Mammary epithelial cell (primary cell): ENCODE measurements at places on chromosomes 6 and 20. TPM values are rescaled to one million over a fixed set of nuclear protein-coding genes. Genes with fewer than 3 reads are reported as not detected.

The KCNK5 gene
- total RNA-seq, result 1.3 TPM

DNA sequence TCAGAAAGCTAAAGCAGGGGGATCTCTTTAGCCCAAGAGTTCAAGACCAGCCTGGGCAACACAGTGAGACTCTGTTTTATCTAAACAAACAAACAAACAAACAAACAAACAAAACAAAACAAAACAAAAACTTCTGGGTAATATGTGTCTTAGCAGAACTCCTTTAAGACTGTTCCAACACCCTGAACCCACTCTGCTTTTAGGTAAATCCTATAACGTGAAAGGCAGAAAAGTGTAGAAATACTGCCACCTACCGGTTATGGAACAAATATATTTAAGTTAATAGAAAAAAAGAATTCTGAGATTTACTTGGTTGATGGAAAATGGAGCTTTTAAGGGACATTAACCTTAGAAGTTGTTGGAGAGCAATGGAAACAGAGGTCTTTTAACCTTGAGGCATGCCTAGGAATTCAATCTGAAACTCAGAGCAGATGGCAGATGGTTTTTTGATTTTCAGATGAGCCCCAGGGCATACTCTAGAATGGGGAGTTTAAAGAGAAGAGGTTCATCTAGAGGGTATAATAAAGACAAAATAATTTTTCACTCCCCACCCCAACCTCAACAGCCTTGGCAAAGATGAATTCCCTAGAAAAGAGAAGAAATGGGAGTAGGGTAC, 38.5 kb downstream of the SOD2 start:
- DNase-seq, result peak; percentile 24

DNA sequence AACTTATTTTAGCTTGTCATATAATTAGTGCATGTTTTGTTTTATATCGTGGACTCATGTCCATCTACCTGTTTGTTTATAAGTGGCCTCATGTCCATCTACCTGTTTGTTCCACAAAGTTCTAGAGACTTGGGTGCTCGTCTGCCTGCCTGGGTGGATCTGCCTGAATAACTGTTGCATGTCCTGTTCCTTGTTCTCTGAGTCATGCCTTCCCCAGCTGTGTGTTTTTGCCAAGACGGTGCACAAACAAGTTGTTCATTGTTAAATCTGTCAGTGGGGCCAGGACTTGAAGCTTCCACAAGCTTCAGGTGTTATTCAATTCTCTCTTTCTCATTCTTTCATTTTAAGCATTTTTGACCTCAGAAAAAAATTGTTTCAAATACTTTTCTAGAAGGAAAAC, 358.0 kb upstream of the CITED2 start:
- DNase-seq, result peak; percentile 84

- DNase-seq, result no peak
These were observed 157.6 kb upstream of the INSM1 start for GRCh38 chr20:20210327-20210726.

- DNase-seq, result no peak
These were observed 781.0 kb downstream of the EYS start for GRCh38 chr6:64926051-64926450.

The STX11 gene
- 0.16 and 0.71 TPM in 2 replicates for total RNA-seq

DNA sequence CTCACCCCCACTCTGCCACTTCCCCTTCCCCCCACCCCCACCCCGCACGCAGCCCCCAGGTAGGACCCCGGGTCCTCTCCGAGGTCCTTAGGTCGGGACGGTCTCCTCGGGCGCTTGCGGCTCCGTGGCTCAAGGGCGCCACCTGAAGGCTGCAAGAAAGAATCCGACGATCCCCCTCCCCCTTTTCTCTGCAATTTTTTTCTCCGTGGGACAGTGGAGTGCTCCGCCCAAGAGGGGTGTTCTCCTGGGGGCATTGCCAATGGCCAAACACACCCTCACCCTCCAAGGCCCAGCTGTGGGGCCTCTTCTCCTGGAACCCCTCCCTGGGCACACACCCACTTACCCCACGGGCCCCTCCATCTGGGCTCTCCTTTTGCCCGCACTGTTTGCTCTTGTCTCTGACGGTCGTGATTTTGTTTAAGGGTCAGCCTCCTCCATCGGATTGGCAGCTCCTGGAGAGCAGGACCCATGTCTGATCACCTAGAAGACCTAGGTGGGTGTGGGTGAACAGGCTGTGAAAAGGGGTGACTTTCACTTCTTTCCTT, 1.1 kb upstream of the TMEM74B start:
- peak; percentile 16 for DNase-seq

The C20orf144 gene
- total RNA-seq, result 0.16 TPM in 1 of 2 replicates, not detected in the other

GRCh38 chr20:40961686-40962640, 66.7 kb upstream of the TOP1 start:
- DNase-seq, result peak; percentile 87

The BEND3 gene
- total RNA-seq, result 8.2 TPM

DNA sequence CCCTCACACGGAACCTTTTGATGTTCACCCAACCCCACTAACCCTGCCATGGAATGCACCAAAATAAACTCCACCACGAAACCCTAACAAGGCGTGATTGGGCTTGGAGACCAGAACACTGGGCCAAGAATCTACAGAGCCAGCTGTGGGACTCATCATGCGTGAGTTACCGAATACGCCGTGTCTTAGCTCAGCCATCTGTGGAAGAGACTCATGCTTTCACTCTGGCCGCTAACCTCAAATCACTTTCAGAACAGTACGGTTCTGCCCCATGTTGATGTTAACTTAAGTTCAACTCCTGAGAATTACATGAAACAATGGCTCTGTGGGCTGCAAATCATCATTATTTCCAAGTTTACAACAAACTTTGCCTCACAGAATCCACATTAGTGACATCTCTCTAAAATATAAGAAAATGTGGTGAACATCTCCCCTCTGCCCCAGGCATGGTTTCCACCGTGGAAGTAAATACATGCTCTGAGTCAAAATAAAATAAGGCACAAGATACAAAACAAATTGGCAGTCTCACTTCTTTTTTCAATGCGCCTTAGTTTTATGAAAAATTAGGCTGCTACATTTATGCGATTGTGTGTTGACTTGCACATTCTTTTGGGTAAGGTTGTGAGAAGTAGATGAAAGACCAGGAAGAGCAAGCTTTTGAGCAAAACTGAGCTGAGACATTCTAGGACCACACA, 308.9 kb upstream of the EXOC2 start:
- no peak for DNase-seq

DNA sequence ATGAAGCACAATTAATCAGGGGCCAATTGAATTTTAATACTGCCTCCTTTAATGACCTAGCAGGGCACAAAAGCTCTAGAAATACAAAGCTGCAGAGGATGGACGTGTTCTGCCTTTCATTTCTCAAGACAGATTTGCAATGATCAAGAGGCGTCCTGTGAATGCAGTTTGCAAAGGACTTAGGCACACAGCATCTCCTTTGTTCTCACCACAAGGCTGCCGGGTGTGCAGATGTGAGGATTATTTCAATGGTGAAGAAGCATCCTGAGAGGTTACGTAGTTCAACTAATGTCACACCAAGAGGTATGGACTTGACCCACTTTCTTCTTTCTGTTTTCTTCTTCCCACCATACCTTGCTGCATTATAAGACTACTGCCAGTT, 42.9 kb upstream of the SPTLC3 start:
- DNase-seq, result no peak

The FAM217A gene
- not detected in 2 replicates for total RNA-seq

- no peak for DNase-seq
These were observed 12.2 kb downstream of the BTN3A1 start for GRCh38 chr6:26414281-26414680.

DNA sequence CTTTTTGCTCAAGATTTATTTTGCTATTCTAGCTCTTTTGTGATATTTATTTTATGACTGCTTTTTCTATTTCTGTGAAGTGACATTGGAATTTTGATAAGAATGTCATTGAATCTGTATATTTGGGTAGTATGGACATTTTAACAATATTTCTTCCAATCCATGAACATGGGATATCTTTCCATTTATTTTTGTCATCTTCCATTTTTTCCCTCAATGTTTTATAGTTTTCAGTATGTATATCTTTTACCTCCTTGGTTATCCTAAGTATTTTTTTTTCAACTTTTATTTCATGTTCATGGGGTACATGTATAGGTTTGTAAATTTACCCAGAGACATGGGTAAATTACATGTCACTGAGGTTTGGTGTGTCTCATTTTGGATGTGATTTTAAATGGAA, 74.1 kb upstream of the PREP start:
- DNase-seq, result no peak

DNA sequence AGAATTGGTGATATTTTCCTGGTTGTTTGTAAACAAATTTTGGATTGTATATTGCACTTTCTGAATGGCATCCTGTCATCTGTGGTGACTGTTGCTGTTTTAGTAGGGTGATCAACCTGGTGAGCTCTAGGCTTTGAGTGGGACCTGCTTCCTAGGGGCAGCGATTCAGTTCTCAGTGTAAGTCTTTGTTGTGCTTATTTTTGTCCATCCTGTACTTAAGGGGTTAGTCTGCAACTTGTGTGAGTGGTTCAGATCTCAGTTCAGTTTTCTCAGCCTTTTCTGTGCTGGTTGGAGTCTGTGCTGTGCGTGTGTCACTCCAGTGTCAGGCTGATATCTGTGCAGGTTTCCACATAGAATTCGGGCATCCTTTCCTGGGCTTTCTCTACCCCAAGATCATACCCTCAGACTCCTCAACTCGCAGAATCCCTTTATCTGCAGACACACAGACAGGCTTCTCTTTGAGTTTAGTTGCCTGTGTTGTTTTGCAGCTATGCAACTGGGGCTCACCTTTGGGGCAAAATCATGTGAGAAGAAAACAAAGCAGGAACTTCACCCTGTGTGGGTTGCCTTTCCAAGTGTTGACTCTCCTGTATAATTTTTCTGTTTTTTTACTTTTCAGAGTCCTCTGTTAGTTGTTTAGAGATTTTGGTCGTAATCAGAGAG, 177.7 kb downstream of the FARS2 start:
- DNase-seq, result no peak

The IL17F gene
- not detected in 2 replicates for total RNA-seq

The C6orf132 gene
- 37.0 and 42.4 TPM in 2 replicates for total RNA-seq

DNA sequence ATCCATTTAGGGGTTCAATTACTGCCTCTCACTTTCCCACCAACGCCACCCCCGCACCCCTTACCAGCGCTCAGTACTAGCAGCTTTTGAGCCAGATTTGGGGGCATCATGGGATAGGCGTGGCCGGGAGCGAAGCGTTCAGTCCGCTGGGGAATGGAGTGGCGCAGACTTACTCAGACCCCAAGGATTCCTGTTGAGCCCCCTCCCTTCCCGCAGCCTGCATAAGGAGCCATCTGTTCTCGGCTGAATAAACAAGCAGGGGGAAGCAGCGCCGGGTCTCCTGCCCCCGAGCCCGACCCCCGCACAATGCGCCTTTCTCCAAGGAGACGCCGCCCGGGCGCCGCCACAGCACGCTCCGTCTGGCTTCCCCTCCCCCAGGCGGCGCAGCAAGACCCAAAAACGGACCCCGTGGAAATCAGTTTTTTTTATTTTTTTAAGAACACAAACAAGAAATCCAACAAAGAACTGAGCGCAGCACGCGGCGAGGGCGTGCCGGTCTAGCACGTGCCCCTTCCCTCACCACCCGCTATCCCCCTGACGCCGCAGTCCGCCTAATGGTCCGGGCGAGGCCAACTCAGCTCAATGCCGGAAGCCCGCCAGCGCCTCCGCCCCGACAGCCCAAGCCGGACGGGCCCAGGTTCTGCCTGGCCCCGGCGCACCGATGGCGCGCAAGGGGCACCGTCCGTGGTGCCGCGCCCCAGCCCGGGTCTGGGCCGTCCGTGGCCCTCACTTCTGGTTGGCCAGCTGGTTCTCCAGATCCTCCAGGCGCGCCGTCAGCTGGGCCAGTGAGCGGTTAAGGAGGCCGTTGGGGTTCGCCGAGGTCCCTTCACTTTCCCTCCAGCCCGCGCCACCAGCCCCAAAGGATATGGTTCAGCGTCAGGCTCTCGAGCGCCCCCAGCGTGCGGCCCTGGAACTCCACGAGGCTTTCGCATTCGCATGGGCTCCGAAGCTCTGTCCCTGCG, 13.3 kb upstream of the RBPJL start:
- DNase-seq, result peak; percentile 60

DNA sequence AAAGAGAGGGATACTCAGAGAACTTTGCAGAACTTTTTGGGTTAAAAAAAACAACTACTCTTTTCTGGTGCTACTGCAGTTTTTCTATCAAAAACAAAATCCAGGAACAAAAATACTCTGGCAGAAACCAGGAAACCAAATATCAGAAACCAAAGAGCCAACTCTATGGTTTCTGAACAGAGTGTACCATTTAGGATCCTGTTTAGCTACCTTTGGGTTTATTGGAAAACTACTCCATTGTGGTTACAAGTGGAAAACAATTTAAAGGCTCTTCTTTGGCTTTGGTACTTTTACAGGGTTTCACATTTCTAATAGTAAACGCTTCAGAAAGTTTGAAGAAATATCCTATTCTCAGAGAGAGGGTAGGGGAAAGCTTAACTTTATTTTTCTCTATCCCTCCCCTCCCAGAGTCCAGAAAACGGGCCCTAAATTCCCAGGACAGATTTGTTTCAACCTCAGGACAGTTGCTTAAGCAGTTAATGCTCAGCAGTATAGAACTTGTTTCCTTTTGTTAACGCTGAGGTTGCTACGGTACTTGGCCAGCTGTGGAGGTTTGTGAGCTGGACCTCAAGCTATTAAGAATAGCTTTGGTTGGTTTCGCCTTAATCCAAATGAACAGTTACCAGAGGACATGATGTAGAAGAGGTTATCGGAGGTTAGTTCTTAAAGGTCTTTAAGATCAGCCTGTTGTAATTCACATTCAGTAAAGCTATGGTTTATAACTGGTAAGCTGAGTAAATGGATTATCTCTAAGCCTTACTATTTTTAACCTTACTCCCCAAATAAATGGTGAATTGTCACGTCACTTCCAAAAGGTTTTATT, 47.9 kb downstream of the FOXO3 start:
- DNase-seq, result peak; percentile 31

The SPTLC3 gene
- 7.1 and 10.1 TPM in 2 replicates for total RNA-seq

The SLC17A2 gene
- not detected in 2 replicates for total RNA-seq

GRCh38 chr20:10783707-10784553, 110.1 kb upstream of the JAG1 start:
- DNase-seq, result no peak

- DNase-seq, result no peak
These were observed 107.2 kb downstream of the DACT2 start for GRCh38 chr6:168212362-168212761.

GRCh38 chr20:43755851-43756250, 29.0 kb upstream of the GTSF1L start:
- DNase-seq, result no peak

GRCh38 chr6:163627274-163628062, 212.9 kb downstream of the QKI start:
- DNase-seq, result no peak

The EFCAB8 gene
- total RNA-seq, result 0.50 TPM

DNA sequence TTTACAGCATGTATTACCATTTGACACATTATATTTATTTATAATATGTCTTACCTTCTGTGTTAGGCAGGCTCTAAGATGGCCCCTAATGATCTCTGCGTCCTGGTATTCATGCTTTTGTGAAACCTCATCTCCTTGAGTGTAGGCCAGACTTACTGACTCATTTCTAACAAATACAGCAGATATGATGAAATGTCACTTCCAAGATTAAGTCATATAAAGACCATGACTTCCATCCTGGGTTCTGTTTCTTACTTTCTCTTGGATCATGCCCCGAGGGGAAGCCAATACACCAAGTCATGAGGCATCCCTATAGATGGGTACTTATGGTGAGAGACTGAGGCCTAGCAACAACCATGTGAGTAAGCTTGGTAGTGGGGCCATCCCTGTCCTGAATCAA, 30.2 kb downstream of the ZHX3 start:
- DNase-seq, result peak; percentile 82

- DNase-seq, result no peak
These were observed 220.0 kb upstream of the THBS2 start for GRCh38 chr6:169473663-169474062.
